Right atrium auricular region (tissue), 2 donors: ENCODE measurements at places on chromosomes 16 and 17. TPM values are rescaled to one million over a fixed set of nuclear protein-coding genes. Genes with fewer than 3 reads are reported as not detected.

- no peaks in the 10 kb centered on the region for H3K36me3 ChIP-seq
- H3K27me3 ChIP-seq = no peaks in the 10 kb centered on the region
- DNase-seq = no peak
- H3K4me1 ChIP-seq = no peaks in the 10 kb centered on the region
Measured at GRCh38 chr16:53809088-53809932, 105.4 kb downstream of the FTO start.

GRCh38 chr17:78541488-78542206 is 35.5 kb downstream of the DNAH17 start:
- no peak overlapping the region for H3K4me3 ChIP-seq
- H3K36me3 ChIP-seq = no peaks in the 10 kb centered on the region
- DNase-seq = no peak
- no peak overlapping the region for H3K27ac ChIP-seq
- no peaks in the 10 kb centered on the region for H3K27me3 ChIP-seq
- H3K4me1 ChIP-seq = no peaks in the 10 kb centered on the region

DNA sequence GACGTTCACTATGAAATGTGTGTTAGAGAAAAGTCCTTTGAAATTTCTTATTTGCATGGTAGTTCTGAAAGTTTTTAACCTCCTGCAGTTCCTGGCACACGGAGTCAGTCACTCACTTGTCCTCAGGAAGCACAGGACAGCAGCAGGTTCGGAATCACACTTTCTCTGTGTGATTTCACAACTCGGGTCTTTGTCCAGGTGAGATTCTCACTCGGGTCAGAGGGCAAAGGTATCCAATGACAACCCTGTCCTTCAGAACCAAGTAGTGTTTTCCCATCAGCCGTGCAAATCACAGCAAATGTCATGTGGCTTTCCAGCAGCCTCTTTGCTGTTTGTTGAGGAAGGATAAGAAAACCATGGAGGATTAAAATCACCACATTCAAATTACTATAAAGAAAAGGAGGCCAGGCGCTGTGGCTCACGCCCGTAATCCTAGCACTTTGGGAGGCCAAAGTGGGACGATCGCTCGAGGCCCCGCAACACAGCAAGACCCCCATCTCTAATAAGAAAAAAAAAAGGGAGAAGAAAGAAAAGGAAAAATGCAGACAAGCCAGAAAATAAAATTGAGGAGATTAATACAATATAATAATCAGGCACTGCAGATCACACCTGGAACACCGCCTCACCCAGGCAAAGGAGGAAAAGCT is 22.0 kb downstream of the ADCY9 start:
- peak overlapping the region; percentile 80 for H3K27ac ChIP-seq
- no peak overlapping the region for H3K4me3 ChIP-seq
- H3K27me3 ChIP-seq = no peaks in the 10 kb centered on the region
- peaks cover 48% of the 10 kb centered on the region for H3K4me1 ChIP-seq
- DNase-seq = no peak

DNA sequence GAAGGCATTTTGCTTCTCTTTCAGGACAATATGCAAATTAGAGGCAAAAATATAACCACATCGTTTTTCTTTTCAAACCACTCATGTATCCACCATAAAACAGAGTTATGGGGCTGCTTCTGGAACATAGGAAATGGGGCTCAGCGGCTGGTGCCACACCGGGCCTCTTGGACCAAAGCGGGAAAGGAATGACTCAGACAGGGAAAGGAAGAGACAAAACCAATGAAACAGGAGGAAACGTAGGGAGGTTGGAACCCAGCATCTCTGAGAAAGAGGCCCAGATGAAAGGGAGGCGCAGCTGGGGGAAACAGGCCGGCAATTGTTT is 28.5 kb downstream of the CUEDC1 start:
- H3K27me3 ChIP-seq = no peaks in the 10 kb centered on the region
- no peak overlapping the region for H3K4me3 ChIP-seq
- no peak for DNase-seq
- H3K27ac ChIP-seq = peak overlapping the region; percentile 57
- peaks cover 88% of the 10 kb centered on the region for H3K4me1 ChIP-seq

- no peaks in the 10 kb centered on the region for H3K27me3 ChIP-seq
- H3K27ac ChIP-seq = no peak overlapping the region
- no peak overlapping the region for H3K4me3 ChIP-seq
- H3K4me1 ChIP-seq = no peaks in the 10 kb centered on the region
Measured at GRCh38 chr16:47069841-47070584, 73.7 kb downstream of the NETO2 start.

DNA sequence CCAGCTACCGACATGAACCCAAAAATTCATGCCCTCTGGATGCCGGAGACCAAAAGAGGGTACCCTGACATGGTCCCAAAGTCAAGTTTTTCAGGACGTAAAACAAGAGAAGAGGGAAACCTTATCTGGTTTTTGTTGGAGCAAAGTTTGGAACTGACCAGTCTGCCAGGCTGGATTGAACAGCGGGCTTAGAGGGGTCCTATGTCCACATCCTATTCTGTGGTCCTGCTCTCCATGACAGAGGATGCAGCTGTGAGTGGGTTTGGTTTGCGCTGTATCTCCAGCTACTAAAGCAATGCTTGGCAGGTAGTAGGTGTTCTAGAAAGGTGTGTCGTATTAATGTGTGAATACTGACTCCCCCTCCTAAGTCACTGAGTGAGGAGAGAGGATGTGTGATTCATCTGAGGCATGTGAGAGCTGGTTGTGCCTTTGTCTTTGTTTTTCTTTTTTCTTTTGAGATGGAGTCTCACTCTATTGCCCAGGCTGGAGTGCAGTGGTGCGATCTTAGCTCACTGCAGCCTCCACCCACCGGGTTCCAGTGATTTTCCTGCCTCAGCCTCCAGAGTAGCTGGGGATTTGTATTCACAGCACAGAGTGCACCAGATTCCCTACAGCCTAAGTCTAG is 31.0 kb downstream of the PMM2 start:
- H3K4me3 ChIP-seq = no peak overlapping the region
- no peak overlapping the region for H3K27ac ChIP-seq
- no peak for DNase-seq
- H3K27me3 ChIP-seq = no peaks in the 10 kb centered on the region

DNA sequence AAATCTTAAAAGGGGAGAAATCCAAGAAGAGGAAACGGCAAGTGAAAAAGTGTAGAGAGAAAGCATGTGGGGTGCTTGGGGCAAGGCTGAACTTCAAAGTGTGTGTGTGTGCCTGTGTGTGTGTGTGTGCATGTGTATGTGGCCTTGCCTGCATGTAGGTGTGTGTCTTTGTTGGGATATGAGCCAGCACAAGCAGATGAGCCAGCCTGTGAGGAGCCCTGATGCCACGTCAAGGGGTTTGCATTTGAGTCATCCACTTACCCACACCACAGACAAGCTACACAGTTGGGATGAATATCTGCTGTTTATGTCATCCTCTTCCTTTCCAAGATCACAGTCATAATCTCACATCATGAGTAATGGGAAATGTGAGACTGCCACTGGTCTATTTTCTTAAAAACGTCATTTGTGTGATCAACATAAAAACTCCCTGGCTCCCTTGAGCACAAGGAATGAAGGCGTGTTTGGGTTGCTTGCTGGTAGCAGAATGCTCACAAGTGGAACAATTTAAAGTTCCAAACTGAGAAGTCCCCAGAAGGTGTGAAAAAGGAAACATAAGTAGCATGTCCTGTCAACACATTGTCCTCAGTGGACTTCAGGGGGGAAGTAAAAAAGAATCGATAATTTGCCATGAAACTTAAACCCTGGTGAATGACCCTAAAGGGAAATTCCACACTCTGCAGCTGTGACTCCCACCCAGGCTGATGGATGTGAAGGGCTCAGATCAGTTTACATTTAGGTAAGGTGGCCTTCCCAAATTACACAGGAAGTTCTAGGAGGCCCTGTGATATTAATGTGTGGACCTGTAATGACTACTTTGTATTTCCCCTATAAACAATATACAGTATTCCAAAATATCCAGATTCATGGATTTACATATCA is 14.7 kb downstream of the KCTD19 start:
- peak; percentile 84 for DNase-seq
- H3K27me3 ChIP-seq = no peaks in the 10 kb centered on the region
- no peaks in the 10 kb centered on the region for H3K4me1 ChIP-seq
- H3K4me3 ChIP-seq = no peak overlapping the region
- peak overlapping the region; percentile 55 for H3K27ac ChIP-seq
- H3K36me3 ChIP-seq = no peaks in the 10 kb centered on the region

The GRAPL gene
- not detected for total RNA-seq

The CASKIN1 gene
- total RNA-seq = 4.3 TPM

DNA sequence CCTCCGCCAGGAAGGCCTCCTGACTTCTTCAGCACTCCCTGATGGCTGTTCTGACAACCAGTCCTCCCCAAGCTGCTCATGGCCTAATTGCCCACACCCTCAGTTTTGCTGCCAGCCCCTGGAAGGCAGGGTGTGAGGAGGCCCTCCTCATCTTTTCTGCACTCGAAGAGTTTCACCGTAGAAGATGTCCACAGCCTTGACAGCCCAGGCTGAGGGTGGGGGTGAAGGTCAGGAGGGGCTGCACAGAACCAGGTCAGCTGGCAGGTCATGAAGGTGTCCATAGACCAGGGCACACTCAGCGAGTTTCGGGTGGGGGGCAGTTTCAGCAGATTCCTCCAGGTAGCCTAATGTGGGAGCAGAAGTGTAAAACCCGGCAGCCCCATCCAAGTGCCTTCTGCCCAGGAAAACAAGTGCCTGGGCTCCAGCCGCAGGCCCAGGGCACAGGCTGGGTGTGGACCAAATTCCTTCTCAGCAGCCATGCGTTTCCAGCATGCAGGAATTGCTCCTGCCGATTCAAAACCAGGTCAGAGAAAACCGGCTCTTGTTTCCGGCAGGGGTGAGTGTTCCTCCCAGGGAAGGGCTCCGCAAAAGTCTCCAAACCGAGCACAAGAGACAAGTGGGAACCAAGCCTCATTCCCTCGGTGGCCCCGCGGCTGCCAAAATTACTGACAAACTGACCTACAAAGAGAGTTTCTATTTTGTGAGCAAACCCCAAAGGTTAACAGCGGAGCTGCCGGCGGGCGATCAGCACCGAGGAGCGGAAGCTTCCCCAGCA is 228.8 kb downstream of the C16orf78 start:
- H3K27me3 ChIP-seq = no peaks in the 10 kb centered on the region
- DNase-seq = peak; percentile 58
- no peak overlapping the region for H3K4me3 ChIP-seq
- H3K27ac ChIP-seq = no peak overlapping the region
- H3K4me1 ChIP-seq = no peaks in the 10 kb centered on the region
- H3K36me3 ChIP-seq = no peaks in the 10 kb centered on the region

DNA sequence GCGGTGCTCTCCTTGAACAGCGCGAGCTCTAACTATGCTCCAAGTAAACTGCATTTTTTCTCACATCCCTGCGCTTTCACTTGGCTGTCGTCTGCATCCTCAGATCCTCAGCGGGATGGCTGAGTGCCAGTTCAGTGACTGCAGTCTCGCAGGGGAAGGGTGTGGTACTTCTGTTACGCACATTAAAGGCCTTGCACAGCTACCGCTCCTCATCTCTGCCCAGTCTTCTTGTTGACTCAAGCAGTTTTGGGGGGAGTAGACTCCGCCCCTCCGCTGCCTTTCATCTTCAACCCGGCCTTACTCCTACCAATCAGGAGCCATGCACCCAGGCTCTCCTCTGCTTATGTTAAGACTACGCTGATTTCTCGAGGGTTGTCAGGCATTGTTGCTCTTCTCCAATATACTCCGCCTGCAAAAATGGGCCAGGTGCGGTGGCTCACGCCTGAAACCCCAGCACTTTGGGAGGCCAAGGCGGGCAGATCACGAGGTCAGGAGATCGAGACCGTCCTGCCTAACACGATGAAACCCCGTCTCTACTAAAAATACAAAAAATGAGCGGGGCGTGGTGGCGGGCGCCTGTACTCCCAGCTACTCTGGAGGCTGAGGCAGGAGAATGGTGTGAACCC is 10.0 kb downstream of the ATP5PD start:
- peak; percentile 97 for DNase-seq
- no peaks in the 10 kb centered on the region for H3K27me3 ChIP-seq
- H3K27ac ChIP-seq = peak overlapping the region; percentile 98
- peak overlapping the region; percentile 26 for H3K4me3 ChIP-seq

DNA sequence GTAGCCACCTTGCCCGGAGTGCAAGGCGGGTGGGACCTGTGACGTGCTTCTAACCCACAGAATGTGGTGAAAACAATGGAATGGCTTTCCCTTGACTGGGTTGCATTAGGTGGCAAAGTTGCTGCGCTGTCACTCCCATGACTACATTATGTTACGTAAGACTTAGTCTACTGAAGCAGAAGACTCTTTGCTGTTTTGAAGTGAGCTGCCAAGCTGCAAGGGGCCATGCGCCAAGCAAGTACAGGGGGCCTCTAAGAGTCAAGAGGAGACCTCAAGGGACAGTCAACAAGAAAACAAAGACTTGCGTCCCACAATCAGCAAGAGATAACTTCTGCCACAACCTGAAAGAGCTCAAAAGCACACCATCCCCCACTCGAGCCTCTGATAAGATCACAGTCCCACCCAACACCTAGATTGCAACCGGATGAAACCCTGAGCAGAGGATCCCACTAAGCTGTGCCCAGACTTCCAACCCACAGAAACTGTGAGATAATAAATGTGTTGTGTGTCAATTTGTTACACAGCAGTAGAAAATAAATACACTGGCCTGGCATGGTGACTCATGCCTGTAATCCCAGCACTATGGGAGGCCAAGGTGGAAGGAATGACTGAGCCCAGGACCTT is 16.5 kb downstream of the ANKRD11 start:
- no peaks in the 10 kb centered on the region for H3K36me3 ChIP-seq
- H3K27ac ChIP-seq = no peak overlapping the region
- H3K4me3 ChIP-seq = no peak overlapping the region
- no peak for DNase-seq

GRCh38 chr16:57993897-57994296 is 6.6 kb downstream of the ZNF319 start:
- no peaks in the 10 kb centered on the region for H3K27me3 ChIP-seq
- H3K27ac ChIP-seq = no peak overlapping the region
- DNase-seq = no peak
- no peaks in the 10 kb centered on the region for H3K4me1 ChIP-seq

The LDHD gene
- total RNA-seq = 28.8 TPM

GRCh38 chr16:88957433-88957767 is 19.6 kb downstream of the CBFA2T3 start:
- DNase-seq = no peak
- H3K27me3 ChIP-seq = no peaks in the 10 kb centered on the region
- no peaks in the 10 kb centered on the region for H3K36me3 ChIP-seq

DNA sequence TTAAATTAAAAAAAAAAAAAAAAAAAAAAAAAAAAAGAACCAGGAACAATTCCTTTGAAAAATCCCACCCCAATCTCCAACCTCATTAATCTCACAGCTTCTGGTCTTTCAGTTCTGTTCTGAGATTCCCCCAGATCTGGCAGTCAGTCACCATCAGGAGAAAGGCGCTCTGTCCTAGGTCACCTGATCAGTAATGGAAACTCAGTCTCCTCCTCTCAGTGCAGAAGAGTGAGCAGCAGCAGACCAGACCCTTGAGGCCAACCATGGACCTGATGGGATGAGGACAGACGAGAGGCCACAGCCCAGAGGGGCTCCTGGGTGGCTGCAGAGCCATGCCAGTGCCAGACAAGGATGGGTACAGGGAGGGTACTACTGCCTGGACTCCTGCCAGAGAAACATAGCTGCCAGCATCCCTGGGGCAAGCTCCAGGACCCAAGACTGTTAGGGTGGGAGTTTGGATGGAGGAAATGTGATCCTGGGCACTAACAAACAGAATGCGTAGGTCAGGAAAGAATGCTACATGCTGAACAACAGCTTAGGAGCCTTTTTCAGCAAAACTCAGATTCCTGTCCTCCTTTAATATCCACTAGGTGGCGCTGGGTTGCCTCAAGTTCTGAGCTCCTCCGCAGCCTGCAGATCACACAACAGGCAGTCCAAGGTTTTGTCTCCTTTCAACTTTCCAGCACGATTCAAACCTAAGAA is 28.7 kb downstream of the MPG start:
- peaks cover 26% of the 10 kb centered on the region for H3K36me3 ChIP-seq
- H3K4me1 ChIP-seq = peaks cover 2% of the 10 kb centered on the region
- no peak for DNase-seq
- no peak overlapping the region for H3K27ac ChIP-seq
- no peaks in the 10 kb centered on the region for H3K27me3 ChIP-seq

The ZNF213 gene
- total RNA-seq = 7.9 TPM
